ENCODE measurements at places on chromosomes 6 and 20.

DNA sequence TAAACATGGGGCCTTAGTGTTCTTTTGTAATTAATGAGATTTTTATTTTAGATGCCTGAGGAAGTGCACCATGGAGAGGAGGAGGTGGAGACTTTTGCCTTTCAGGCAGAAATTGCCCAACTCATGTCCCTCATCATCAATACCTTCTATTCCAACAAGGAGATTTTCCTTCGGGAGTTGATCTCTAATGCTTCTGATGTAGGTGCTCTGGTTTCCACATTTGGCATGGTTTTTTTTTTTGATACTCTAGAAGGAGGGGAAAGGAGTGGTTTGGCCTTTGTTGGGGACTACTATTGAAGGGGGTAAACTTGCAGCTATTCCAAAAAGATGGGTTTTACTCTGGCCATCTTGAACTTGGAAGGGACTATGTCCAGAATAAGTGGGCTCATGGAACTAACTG lies 1.7 kb downstream of the HSP90AB1 start:
- DNase-seq, result no peak

- no peak for DNase-seq
Measured at GRCh38 chr20:43525021-43525420, 17.5 kb downstream of the L3MBTL1 start.

- no peak for DNase-seq
Measured at GRCh38 chr6:147678253-147678652, 169.8 kb downstream of the SAMD5 start.

- DNase-seq, result no peak
Measured at GRCh38 chr20:39190666-39191570, 228.8 kb downstream of the DHX35 start.

GRCh38 chr20:50724851-50725723 lies 6.3 kb upstream of the PARD6B start:
- DNase-seq, result no peak

- DNase-seq, result no peak
Measured at GRCh38 chr6:64411226-64411625, 775.6 kb downstream of the PHF3 start.

- DNase-seq, result no peak
Measured at GRCh38 chr20:58403272-58403671, 14.2 kb downstream of the VAPB start.

GRCh38 chr6:6781873-6782227 lies 193.3 kb downstream of the LY86 start:
- DNase-seq, result no peak

GRCh38 chr20:34954904-34955230 lies 739 bp downstream of the GSS start:
- peak; percentile 73 for DNase-seq

GRCh38 chr20:33537608-33538007 lies 47.7 kb downstream of the CBFA2T2 start:
- DNase-seq, result no peak

GRCh38 chr6:65650086-65650485 lies 56.9 kb downstream of the EYS start:
- DNase-seq, result no peak

DNA sequence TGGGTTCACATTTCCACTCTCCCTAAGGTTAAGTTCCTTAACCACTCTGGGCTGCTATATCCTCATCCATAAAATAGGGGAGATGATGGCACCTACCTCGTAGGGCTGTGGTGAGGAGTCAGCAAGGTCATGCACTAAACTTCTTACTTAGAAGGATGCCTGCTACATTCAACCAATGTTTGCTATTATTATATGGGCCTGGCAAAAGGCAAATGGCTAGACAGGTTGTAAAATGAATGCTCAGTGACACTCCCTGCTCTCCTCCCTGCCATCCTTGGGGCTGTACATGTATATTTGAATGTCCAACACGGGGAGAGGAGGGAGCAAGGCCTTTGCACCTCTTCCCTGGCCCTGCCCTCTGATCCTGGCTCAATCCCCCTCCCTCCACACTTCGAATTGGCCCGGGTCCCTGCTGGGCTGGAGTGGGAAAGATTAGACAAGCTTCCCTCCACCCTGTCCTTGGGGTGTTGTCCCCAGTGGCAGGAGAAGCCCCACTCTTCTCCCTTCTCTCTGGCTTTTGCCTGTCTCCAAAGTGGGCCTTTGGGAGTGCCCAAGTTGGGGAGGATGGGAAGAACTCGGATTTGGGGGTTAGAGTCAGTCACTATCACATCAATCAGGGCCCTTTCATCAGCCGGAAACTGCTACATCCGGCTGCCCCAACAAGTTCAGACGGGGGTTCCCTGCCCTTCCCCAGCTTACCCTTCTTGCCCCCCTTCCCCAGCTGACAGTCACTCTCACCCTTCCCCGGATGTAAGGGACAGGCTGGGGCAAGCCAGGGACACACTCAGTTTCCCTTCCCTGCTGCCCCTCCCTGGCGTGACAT lies 36.3 kb upstream of the VEGFA start:
- DNase-seq, result no peak

DNA sequence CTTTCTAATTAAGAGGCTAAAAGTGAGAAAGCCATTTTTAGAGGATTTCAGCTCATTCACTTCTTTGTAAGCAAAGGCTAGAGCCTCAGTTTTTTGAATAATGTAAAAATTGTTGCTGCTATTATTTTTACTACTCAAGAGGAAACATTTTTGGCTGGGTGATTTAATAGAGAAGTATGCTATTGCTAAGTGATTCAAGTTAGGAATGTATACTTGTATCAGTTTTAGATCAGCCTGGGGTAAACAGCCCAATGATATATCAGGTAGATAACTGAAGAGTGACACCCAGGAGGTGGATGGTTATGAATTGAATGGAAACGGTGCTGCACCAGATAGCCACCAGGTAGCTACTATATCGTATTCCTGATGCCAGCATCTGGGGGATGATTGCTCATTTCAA lies 9.2 kb downstream of the QKI start:
- DNase-seq, result no peak

- DNase-seq, result no peak
Measured at GRCh38 chr6:3237761-3238662, 10.6 kb upstream of the TUBB2B start.

GRCh38 chr6:105433723-105434122 lies 30.8 kb upstream of the PREP start:
- no peak for DNase-seq

DNA sequence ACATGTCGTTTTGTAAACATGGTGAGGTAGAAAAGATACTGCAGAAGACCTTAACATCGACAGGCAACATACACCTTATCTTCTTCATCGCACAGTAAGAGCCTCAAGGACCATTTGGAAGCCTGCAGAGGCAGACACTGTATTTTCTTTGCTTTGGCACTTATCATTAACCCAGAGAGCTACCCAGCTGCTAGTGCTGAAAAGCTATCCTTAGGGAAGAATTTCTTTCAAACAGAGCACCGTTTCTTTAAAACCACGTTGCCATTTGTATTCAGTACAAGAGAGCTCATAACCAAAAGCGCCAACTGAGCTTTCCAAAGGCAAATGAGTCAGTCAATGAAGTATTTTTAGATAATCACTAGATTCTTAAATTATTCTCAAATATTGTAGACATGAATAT lies 306.6 kb downstream of the EPM2A start:
- no peak for DNase-seq

DNA sequence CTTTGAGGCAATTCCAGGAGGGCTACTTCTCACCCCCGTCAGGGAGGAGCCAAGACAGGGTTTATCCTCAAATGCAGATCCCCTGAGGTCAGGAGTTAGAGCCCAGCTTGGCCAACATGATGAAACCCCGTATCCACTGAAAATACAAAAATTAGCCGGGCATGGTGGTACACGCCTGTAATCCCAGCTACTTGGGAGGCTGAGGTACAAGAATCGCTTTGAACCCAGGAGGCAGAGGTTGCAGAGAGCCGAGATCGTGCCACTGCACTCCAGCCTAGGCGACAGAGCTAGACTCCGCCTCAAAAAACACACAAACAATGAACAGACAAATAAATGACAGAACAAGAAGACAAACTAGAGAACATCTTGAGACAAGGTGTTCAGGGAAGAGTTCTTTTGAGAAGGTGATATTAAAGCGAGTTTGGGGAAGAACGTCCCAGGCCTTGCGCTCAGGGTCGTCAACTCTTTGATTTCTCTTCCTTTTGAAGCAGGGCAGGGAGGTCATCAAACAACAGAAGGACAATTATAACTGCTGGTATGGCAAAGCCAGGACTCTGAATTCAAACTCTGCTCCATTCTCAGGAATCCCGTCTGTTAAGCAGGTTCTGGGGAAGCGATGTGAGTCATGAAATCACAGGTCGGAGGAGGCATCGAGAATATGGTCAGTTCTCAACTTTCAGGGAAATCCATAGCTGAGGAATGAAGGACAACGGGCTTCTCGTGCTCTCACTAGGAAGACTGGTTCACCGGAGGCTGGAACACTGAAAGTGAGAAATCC lies 1.4 kb upstream of the RALY start:
- DNase-seq, result no peak

GRCh38 chr6:134626086-134626485 lies 308.2 kb upstream of the SGK1 start:
- DNase-seq, result no peak

DNA sequence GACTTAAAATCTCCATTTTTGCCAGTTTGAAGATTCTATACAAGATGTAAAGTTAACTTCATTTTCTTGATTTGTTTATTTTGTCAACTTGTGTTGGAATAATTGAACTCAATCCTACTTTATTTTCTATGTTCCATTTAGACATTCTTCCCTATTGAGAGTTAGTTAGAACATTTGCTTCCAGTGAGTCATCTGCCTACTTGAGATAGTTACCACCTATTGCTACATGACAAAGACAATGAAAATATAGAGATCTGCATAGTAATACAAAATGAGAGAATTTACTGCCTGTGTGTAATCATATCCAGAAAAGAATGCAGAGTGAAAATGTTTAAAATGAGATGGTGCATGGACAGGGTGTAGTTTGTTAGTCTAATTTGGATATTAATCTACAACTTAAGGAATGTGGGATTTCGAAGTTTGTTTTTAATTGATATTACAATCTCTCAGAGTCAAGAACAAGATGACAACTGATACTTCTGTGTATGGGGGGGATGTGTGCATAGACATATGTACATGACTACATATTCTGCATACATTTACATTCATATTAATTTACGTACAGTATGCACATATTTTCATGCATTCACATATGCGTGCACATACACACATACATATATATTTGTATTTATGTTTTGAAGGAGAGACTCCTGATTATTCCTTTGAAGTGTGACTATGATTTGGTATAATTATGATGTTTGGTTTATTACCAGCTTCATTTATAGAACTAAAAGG lies 420.1 kb downstream of the NKAIN2 start:
- no peak for DNase-seq

GRCh38 chr6:24775520-24776058 lies 852 bp downstream of the GMNN start:
- no peak for DNase-seq

- DNase-seq, result no peak
Measured at GRCh38 chr20:22801528-22801927, 217.2 kb upstream of the FOXA2 start.

- DNase-seq, result no peak
Measured at GRCh38 chr20:48912065-48912464, 9.4 kb upstream of the ARFGEF2 start.

DNA sequence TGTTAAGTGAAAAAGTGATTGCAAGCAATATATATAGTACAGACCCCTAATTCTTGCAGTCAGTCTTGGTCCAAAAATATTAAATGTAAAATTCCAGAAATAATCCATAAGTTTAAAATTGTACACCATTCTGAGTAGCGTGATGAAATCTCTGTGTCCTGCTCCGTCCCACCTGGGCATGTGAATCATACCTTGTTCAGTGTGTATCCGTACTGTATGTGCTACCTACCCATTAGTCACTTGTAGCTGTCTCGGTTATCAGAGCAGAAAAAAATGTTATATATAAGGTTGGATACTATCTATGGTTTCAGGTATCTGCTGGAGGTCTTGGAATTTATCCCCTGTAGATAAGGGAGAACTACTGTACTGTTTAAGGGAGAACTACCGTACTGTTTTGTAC lies 16.3 kb downstream of the IRAK1BP1 start:
- DNase-seq, result no peak

GRCh38 chr6:30483677-30484279 lies 5.5 kb upstream of the HLA-E start:
- peak; percentile 48 for DNase-seq

- DNase-seq, result no peak
Measured at GRCh38 chr20:1618479-1618878, 1.3 kb downstream of the SIRPB1 start.

- no peak for DNase-seq
Measured at GRCh38 chr6:18742406-18742805, 355.3 kb downstream of the RNF144B start.

- peak; percentile 51 for DNase-seq
Measured at GRCh38 chr20:22449188-22449973, 135.0 kb downstream of the FOXA2 start.

DNA sequence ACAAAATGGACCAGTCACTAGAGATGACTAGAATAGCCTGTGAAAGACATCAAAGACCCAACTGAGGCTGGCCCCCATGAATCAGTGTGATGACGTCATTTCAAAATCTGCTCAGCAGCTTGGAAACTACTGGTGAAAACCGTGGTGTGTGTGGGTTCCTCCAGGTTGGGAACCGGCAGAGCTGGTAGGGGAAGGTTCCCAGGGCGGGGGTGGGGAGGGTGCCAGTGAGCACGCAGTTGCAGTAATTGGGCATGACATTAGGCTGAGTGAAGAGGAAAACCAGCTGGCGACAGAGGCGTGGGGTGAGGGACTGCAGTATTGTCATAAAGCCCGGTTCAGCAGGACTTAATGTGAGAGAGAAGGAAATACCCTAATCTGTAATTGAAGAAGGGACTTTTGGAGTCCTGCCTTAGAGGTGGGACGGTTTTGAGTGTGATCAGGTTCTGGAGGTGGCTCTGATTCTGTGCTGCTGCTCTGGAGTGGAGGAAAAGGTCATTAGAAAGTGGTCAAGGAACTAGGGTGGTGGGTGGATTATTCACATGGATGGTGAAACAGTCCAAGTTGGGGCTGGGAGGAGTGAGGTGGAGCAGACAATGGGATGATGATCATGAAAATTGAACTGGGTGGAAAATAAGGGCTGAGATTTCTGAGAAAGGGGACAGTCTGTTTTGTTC lies 52.0 kb upstream of the MTHFD1L start:
- DNase-seq, result no peak

GRCh38 chr6:152952045-152952444 lies 30.8 kb downstream of the FBXO5 start:
- DNase-seq, result no peak

DNA sequence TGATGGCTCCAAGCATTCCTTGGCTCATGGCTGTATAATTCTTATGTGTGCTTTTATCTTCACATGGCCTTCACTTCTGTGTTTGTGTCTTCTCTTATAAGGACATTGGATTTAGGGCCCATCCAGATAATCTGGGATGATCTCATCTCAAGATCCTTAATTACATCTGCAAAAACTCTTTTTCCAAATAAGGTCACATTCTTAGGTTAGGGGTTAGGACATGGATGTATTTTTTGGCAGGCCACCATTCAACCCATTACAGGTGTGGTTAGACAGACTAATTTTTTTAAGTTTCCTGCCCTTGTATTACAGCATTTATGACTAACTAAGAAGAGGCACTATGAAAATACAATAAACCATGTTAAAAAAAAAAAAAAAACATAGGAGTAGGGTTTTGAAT lies 254.0 kb downstream of the TPBG start:
- no peak for DNase-seq
